ENCODE measurements at places on chromosomes 13 and 19.

GRCh38 chr19:5271145-5271544 lies 69.5 kb downstream of the PTPRS start:
- DNase-seq = no peak

DNA sequence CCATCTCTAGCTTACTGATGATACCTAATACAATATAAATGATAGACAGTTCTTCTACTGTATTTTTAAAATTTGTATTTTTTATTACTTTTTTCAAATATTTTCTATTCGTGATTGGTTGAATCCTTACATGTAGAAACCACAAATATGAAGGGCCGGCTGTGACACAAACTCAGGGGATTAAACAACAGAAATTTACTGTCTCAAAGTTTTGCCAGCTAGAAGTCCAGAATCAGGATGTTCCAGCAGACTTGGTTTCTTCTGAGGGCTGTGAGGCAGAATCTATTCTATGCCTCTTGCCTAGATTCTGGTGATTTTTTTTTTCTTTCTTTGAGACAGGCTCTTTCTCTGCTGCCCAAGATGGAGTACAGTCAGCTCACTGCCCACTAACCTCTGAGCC lies 13.8 kb downstream of the FPR1 start:
- DNase-seq = no peak

- no peak for DNase-seq
Observed at GRCh38 chr13:38361542-38362262, 12.1 kb downstream of the UFM1 start.

GRCh38 chr13:94168783-94169453 lies 310.6 kb downstream of the DCT start:
- DNase-seq = no peak

DNA sequence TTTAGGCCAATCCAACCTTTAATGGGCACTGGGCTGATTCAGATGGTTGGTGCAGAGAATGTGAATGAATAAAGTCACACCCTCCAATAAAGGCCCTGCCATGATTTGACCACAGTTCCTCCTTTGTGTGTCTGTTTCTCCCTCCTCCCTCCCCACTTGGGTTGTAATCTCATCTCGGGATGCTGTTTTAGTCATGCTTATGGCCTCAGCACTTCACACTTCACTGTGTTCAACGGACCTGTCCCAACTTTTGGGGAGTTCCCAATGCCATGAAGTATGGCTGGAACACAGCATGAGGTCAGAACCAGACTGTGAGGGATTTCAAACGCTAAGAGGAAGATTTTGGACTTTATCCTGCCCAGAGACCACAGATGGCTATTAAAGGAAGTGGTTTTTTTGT lies 5.6 kb upstream of the RAB8A start:
- DNase-seq = no peak

GRCh38 chr19:29988351-29988750 lies 46.3 kb downstream of the URI1 start:
- no peak for DNase-seq

Data from urothelium cell line (cell line).